ENCODE measurements at places on chromosomes 4 and X.
A peak's percentile ranks its signal among the peaks of the same experiment; 100 is the strongest.

DNA sequence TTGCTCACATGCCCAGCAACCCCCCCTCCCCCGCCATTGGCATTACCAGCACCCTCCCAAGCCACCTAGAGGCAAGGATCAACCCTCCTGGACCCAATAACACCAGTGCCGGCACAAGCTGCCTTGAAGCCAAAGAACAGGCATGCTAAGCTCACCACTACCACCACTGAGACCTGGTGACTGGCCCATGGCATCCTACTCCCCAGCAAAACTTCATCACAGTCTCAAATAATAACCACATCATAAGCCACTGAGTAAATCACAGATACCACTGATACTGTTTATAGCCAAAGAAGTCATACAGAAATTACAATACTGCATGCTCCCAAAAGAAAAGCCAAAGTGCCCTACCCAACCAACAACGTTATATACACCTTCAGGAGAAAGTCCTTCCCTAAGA lies 73.6 kb upstream of the RPL34 start:
- no peak for DNase-seq

GRCh38 chr4:23114538-23114937 lies 421.8 kb downstream of the GBA3 start:
- DNase-seq = no peak

DNA sequence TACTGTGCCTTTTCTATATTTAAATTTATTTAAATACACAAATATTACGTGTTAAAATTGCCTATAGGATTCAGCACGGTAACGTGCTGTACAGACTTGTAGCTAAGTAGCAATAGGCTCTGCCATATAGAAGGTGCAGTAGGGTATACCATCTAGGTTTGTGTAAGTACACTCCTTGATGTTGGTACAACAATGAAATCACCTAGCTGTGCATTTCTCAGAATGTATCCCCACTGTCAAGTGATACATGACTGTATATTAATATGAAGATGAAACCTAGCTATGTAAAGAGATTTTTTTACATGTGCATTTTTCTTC lies 431.2 kb downstream of the KCTD8 start:
- DNase-seq = no peak

DNA sequence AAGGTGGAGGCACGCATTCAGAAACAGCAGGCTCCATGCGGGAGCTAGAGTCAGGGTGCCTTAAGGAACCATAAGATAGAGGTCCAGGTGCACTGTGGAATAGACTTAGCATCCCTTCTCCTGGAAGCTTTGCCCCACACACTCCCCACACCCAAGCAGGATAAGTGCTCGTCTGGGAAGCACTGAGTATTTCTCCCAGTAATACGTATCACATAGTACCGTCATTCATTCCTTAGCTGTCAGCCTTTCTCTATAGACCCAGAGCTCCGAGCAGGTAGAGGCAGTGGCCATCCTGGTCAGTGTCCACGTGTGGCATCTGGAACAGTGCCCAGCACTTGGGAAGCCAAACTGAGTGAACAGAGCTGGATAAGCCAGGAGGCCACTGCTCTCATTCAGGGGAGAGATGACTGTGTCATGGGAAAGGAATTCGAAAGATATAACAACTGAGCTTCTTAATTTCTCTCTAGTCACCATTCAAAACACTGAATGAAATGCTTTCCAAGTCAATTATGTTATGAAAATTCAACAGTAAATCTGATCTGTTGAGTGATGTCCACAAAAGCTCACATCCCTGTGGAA lies 9.9 kb downstream of the APBB2 start:
- DNase-seq = no peak

GRCh38 chrX:10121787-10122186 lies 35.0 kb upstream of the CLCN4 start:
- DNase-seq = no peak

DNA sequence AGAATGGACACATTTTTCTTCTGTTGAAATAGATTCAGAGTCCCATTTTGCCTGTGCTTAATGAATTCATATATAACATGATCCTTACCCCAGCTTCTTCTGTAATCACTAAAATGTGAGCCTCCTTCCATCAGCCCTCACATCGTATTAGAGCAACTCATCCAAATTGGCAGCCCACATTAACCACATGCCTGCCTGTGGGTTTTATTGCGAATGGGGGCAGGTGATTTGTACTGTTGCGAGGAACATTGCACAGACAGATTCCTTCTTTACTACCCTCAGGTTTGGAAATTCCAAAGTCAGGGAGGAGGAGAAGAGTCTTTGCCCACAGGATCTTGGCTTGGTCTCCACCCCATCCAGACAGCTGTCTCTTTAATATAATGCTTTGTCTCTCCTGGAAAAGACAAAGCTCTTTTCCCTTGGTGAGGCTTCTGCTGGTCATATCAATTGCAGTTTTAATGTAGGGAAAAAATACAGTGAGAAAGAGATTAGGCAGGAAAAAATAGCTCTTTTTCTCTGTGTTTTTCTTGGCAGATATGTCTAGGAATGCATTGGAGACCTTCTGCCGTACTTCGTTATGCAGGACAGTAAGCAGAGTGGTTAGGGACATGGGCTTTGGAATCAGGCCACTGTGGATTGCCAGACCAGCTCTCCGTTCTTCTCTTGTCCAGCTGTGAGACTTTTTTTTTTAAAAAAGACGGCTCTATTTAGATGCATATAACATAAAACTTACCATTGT lies 371.2 kb downstream of the AFF2 start:
- no peak for DNase-seq

GRCh38 chrX:139881572-139881971 lies 51.3 kb downstream of the ATP11C start:
- DNase-seq = no peak

GRCh38 chr4:121709766-121710405 lies 13.1 kb upstream of the ANXA5 start:
- DNase-seq = no peak

DNA sequence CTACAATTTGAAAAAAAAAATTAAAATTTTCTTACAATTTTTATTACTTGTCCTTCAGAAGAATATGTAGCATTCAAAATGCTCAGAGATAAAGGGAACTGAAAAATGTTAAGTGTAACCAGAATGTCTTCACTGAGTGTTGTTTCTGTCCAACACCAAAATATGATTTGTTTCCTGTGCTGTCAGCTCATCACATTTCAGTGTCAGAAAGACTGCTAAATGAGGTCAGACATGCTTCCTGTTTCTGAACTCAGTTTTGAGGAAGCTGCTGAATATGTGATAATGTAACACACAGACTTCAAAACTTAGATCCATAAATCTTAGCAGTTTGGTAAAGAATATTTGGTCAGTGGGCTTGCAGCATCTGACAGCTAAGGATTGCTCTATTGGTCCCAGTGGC lies 1849.7 kb downstream of the PCDH7 start:
- no peak for DNase-seq

GRCh38 chr4:124762956-124763355 lies 50.4 kb upstream of the ANKRD50 start:
- DNase-seq = no peak

DNA sequence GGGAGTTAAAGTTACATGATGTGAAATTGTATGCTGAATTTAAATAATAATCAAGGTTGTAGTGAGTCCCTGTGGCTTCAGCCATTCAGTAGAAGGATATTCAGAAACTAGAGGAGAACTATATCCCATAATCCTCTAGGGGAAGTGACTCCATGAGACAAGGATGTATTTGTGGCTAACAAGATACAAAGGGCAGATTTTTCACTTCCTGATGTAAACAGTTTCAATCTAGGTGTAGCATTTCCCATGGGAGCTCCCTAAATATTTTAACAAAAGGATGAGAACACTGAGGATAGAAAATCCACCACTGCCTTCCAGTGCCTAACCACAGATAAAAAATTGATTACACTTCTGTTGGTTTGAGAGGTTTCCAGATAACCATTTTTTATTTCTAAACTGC lies 435.4 kb upstream of the TENM3 start:
- no peak for DNase-seq

- DNase-seq = no peak
Observed at GRCh38 chrX:150184491-150184890, 178.6 kb upstream of the MAMLD1 start.

DNA sequence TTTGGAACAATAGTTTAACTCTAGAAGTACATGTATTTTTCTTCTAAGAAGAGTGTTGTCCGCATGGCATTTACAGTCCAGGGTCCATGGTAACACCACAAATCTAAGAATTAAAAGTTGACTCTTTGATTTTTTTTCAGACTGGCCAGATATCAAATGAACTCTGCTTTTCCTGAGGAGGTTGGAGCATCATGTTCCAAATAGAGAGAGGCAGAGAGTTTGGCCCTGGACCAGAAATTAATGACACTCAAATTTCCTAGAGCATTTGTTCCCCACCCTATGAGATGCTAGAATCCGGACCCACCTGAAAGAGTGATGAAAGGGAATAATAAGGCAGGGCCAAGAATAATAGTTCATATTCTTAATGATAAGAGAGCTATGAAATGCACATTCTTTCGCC lies 47.0 kb upstream of the NAP1L5 start:
- no peak for DNase-seq

- no peak for DNase-seq
Observed at GRCh38 chr4:122635205-122635604, 14.3 kb upstream of the IL21 start.

DNA sequence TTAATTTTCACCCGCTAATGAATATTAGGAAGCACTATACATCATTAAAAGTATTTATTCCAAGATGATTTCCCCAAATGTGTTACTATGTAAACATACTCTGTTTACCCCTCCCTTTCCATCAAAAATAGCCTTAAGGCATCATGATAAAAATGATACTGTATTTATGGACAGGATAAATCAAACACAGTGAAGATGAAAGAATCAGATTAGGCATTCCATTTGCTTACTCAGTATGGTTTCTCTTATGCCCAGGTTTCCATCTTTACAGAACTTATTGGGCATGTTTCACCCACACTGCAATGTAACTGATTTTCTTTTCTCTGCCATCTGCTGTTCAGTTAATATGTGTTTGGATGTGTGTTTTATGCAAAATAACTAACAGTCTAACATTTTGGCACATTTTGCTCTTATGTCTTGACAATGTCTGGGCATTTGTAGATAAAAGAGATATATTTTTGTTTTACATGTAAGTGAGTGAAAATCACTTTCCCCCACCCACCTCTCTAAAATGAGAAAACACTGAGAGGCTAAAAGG lies 445.2 kb downstream of the RPA4 start:
- no peak for DNase-seq

DNA sequence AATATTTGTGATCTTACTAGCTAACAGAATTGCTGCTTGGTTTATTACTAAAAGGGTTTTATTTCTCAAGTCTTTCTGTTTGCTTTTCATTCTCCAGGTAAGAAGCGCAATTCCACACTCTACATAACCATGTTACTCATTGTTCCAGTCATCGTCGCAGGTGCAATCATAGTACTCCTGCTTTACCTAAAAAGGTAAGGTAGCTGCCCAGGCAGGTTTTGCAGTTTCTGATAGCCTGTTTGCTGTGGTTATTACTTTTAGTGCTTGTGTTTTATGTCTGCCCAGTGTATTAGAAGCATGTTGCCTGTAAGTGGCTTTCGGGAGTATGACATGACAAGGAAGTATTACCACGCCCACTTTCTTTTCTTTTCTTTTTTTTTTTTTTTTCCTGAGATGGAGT lies 46.4 kb downstream of the IL13RA1 start:
- peak; percentile 59 for DNase-seq

DNA sequence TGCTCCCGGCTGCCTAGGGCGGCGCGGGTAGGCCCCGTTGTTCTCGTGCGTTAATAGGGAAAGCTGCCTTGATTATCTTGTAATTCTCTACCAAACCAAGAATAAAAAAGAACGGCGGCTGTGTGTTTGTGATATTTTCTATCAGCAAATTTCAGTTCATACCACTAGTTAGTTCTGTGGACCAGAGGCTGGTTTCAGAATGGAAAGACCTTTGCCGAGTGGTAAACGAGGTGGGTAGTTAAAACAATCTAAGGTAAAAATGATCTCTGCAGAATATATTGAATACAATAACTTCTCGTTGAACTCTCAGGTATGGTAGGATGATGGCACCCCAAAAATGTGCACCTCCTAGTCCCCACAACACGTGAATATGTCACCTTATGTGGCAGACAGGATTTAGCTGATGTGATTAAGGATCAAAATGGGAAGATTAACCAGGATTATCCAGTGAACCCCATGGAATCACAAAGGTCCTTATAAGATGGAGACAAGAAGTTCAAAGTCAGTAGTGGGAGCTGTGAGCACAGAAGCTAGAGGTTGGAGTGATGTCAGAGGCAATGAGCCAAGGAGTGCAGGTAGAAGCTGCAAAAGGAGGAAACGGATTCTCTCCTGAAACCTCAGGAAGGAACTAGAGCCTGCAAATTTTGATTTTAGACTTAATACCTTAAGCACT lies 574 bp upstream of the CFAP97 start:
- DNase-seq = no peak

GRCh38 chr4:127881563-127881864 lies 821 bp downstream of the PLK4 start:
- no peak for DNase-seq

DNA sequence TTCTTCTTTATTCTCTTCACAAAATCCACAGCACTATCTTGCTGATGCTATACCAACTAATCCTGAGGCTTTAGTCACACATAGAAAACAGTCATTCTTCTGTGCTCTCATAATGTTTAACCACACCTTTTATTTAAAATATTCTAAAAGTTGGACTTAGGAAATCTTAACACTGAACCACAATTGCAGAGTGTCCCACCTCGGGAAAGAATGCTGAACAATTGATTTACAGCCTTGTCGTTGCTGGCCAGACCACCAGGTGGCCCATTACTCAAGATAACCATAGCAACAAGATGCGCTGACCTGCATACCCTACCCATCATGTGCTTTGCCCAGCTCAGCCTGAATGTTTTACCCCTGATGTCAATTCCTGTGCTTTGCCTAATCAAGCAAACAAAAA lies 100.8 kb downstream of the ARSJ start:
- no peak for DNase-seq

- DNase-seq = no peak
Observed at GRCh38 chr4:166143227-166143626, 270.2 kb downstream of the TLL1 start.

- DNase-seq = no peak
Observed at GRCh38 chr4:80814266-80814665, 216.2 kb upstream of the BMP3 start.

DNA sequence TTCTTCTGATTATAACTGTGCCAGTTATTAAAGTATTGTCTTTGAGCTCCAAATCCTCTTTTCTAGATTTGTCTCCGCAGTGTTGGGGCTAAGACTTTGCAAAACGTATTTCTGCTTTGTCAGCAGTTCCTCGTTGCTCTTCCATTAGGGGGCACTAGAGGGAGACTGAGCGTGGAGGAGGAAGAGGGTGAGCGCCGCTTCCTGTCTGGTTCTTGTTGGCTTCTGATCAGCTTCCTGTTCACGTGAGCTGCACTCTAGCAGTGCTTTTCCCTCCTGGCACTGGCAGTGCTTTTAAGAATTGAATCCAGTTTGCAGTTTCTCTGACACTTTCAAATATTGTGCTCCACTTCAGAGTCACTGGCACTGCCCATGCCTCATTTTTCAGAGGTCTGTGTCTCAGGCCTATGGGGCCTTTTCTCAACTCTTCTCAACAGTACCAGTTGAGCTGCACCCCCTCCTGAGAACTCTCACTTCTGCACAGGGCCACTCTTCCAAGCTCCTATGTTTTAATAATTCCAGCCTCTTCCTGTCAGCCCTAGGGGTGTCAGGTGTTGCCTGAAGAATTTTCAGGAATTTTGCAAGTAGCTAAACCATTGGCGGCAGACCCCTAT lies 54.4 kb upstream of the LCORL start:
- DNase-seq = no peak

All from NCI-H1436 treated with DMSO at 0.1 percent for 48 hours (cell line).